ENCODE measurements at places on chromosomes 4 and X.
A peak's percentile ranks its signal among the peaks of the same experiment; 100 is the strongest.

DNA sequence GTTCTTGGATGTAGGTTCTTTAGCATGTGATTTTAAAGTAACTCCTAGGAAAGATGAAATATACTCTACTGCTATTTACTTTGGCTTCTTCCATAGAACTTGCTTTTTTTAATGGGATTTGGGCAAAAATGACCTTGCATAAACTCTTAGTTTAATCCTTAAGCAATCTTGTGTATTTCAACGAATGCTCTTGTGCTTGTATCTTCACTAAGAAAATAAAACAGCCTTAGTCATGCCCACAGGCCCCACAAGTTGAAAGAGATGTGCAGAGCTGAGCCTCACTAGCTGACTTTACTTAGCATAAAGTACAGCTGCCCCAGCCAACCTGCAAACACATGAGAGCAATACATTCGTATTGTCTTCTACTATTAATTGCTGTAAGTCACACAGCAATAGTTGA lies 1609.2 kb downstream of the STIM2 start:
- no peak for ATAC-seq

DNA sequence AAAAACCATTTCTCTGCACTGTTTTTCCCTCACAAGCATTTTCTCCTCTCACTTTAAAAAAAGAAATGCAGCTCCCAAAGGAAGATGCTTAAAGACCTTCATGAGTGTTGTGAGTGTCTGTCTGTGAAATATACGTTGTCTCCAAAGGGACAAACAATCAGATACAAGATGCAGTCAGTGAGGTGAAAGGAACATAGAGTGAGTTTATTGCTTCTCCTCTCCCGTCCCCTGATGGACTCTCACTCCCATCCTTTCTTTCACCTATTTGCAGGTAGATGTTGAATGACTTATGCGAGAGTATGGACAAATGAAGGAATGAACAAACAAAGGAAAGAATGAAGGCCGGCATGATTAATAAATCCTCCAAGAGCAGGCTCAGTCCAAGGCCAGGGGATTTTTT lies 561.2 kb upstream of the DIPK2B start:
- ATAC-seq, result no peak

DNA sequence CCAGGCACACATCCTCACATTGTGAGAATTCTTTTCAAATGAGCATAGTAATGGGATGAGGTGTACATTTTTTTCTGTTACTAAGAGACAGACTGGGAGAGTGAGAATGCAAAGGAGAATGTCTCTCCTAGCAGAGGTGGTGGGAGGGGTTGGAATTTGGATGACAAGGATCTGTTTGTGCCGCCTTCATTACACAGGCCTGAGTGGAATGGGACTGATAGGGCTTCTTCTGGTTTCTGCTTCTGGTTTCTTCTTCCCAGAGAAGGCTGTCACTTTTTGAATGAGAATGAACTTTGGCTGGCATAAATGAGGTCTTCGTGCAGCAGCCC lies 55.4 kb downstream of the C4orf51 start:
- peak; percentile 69 for ATAC-seq

DNA sequence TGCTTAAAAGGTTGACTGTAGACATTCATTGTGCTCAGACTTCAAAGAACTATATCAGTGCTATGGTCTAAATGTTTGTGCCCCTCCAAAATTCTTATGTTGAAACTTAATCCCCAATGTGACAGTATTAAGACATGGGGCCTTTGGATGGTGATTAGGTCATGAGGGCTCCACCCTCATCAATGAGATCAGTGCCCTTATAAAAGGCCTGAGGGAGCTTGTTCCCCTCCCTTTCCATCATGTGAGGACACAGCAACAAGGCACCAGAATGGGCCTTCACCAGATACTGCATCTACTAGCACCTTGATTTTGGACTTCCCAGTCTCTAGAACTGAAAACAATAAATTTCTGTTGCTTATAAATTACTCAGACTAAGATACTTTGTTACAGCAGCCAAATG lies 28.3 kb downstream of the CLOCK start:
- ATAC-seq, result no peak

DNA sequence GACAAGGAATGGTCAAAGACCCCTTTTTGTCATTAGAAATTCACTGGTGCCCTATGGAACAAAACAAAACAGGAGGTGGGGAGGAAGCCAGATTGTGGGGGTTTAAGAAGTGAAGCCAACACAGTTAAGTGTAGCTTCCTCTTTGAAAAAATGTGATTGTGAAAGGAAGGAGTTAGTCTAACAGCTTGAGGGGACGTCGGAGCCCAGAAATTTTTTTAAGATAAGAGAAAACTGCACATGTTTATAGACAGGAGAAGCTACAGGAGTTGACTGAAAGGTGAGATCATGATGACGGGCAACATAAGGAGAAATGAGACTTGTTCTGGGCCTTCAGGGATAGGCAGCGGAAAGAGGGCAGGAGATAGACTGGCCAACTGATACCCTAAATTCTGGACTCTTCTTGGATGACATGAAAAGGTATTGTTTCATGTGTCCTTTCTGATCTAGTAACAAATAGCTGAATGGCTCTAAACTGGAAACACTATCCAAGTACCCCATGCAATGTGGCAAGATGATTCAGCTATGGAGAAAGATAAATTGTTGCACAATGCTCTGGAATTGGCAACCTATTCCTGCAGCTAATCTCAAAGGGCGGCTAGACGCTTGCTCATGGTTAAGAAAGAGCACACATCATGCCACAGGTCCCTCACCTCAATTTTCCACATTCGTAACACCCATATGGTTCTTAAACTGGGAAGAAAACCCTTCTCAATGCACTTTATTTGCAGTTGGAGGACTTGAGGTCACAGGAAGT lies 3.7 kb upstream of the HDAC8 start:
- no peak for ATAC-seq

DNA sequence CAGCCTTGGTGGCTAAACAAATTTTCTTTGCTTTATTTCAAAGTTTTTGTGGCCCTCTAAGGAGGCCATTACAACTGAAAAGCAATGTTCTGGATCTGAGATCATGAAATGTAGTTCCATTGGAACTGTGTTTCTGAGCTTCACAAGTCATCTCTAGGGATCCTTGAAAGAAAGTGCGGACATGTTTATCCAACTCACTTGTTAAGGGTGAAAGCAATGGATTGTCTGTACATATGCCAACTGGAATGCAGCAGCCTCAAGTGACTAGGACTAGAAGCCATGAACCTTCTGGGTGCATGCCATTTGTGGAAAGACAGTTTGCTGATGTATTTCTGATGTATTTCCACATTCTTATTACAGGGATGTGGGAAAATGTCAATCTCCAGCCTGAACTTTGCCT lies 36.7 kb upstream of the KLHL13 start:
- ATAC-seq, result no peak

- no peak for ATAC-seq
Measured at GRCh38 chr4:21915761-21916160, 32.8 kb downstream of the KCNIP4 start.

GRCh38 chr4:87179751-87180150 lies 40.7 kb downstream of the KLHL8 start:
- ATAC-seq, result no peak

GRCh38 chr4:8303485-8304281 lies 34.1 kb downstream of the HTRA3 start:
- peak; percentile 62 for ATAC-seq

DNA sequence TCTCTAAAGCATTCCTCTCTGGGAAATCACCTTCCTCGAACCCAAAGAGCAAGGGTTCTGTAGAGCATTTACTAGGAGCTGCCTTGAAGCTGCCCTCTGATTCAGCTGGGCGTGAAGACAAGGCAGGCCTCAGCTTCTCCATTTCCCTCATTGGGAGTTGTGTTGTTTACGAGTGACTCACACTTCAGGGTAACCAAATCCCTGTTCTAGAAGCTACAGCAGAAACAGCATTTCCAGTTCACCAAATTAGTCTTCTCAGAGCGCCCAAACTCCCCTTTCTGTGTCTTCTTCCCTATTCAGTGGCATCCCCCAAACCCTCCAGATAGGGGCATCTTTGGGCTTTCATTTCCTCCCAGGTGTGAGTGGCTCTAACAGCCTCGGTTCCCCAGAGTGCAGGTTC lies 863 bp upstream of the XPNPEP2 start:
- peak; percentile 15 for ATAC-seq

- peak; percentile 87 for ATAC-seq
Measured at GRCh38 chrX:30141966-30142365, 73.4 kb upstream of the MAGEB2 start.

GRCh38 chr4:96736352-96736889 lies 896.5 kb downstream of the PDHA2 start:
- ATAC-seq, result peak; percentile 97

DNA sequence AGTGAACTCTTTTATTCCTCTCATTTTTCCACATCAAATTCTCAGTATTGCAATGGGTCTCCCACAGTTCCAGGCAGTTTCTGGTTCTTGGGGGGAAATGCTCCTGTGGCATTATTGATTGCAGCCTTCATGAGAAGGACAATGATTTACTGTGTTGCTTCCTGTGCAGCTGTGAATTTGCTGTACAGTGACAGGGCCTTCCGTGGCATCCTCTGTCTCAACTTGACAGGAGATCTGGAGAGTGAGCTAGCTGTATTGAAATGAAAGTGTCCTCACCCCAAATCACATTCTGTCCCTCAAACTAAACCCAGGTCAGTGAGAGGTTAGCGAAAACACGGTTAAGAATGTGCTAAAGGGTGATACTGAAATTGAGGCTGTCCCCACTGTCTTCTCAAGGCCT lies 77.1 kb upstream of the ATOH1 start:
- ATAC-seq, result no peak

GRCh38 chr4:109029987-109030386 lies 267.1 kb upstream of the ETNPPL start:
- ATAC-seq, result no peak

- no peak for ATAC-seq
Measured at GRCh38 chrX:113833096-113834055, 750.5 kb upstream of the HTR2C start.

GRCh38 chr4:113555868-113556267 lies 205.7 kb downstream of the CAMK2D start:
- ATAC-seq, result no peak

DNA sequence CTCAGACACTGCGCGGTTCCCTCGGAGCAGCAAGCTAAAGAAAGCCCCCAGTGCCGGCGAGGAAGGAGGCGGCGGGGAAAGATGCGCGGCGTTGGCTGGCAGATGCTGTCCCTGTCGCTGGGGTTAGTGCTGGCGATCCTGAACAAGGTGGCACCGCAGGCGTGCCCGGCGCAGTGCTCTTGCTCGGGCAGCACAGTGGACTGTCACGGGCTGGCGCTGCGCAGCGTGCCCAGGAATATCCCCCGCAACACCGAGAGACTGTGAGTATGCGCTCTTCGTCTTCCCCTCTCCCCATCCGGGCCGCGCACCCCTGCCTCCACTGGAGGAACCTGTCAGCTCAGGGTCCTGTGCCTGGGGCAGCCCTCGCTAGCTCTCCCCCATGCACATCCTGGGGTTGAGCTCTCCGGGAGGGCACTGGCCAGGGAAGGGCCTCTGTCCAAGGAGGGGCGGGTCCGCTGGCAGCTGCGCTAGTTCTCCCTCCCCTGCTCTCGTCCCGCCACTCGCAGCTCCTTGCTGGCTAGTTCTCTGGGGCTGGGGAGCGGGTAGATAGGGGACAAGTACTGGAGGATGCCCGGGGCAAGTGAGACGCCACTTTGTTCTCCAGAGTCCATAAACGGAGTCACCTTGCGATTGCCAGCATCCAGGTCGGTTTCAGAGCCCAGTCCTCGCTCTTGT lies 2.2 kb downstream of the SLIT2 start:
- ATAC-seq, result peak; percentile 20

DNA sequence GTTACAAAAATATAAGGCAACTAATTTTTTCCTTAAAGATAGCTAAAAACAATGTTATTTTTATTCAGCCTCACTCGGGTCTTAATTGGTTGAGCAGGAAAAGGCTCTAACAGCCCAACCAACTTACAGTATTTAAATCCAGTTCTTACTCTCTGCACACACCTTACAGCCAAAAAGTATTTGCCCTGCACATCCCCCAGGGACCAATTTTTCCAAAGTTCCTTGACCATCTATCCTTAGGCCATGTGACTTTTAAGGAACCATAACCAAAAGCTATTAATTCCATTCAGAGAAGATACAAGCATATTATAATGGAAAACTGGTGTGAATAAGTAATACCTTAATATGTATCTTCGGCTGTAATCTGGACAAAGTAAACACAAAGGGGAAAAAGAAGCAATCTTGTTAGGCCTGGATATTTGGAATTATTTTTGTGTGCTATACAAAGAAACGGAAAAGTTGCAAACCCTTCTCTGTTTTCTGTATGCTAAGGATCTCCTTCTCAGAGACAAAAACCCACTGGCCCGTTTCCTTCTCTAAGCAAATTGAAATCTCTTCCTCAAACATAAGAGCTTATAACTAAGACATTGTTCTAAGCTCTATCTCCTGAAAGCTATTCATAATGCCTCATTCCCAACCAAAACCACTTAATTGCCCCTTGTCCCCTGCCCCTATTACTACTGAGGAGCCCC lies 1.0 kb upstream of the THAP9 start:
- ATAC-seq, result no peak

- ATAC-seq, result no peak
Measured at GRCh38 chr4:125732632-125733031, 417.9 kb downstream of the FAT4 start.

GRCh38 chrX:134537179-134537955 lies 77.4 kb downstream of the HPRT1 start:
- peak; percentile 33 for ATAC-seq

GRCh38 chr4:117224256-117224655 lies 138.9 kb upstream of the TRAM1L1 start:
- no peak for ATAC-seq

- no peak for ATAC-seq
Measured at GRCh38 chrX:78831523-78831922, 84.0 kb downstream of the LPAR4 start.

- ATAC-seq, result no peak
Measured at GRCh38 chr4:82484996-82485783, 54.8 kb downstream of the ENOPH1 start.

DNA sequence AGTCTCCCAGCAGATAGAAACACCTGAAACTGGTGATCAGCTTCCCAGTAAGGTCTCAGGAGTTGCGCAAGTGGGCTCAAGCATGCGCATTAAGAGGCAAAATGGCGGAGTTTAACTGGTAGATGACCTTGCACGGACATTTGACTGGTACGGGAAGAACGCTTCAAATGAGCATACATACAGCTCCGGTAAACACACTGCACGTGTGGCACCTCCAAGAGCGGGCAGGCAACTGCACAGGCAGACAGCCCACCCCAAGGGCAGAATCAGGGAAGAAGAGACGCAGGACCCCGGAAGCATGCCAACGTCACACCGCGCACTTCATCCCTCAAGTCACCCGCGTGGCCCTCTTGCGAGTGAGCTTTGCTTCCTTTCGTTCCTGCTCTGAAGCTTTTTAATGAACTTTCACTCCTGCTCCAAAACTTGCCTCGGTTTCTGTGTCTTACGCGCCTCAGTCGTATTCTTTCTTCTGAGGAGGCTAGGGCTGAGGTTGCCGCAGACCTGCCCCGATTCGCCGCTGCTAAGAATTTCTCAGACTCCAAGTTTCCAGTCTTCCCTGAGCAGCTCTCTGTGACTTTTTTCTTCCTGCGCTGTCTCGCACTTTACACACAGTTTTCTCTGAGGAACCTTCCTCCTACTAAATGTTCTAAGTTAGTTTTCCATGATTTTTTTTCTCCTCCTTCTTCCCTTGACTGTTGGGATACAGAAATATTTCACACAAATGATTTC lies 180.7 kb upstream of the ZFP42 start:
- no peak for ATAC-seq

- ATAC-seq, result peak; percentile 77
Measured at GRCh38 chrX:103533511-103534216, 14.4 kb upstream of the RAB40A start.
